Neural crest cell (in vitro differentiated cells): ENCODE measurements at places on chromosomes 13 and 19. TPM values are rescaled to one million over a fixed set of nuclear protein-coding genes. Genes with fewer than 3 reads are reported as not detected.

DNA sequence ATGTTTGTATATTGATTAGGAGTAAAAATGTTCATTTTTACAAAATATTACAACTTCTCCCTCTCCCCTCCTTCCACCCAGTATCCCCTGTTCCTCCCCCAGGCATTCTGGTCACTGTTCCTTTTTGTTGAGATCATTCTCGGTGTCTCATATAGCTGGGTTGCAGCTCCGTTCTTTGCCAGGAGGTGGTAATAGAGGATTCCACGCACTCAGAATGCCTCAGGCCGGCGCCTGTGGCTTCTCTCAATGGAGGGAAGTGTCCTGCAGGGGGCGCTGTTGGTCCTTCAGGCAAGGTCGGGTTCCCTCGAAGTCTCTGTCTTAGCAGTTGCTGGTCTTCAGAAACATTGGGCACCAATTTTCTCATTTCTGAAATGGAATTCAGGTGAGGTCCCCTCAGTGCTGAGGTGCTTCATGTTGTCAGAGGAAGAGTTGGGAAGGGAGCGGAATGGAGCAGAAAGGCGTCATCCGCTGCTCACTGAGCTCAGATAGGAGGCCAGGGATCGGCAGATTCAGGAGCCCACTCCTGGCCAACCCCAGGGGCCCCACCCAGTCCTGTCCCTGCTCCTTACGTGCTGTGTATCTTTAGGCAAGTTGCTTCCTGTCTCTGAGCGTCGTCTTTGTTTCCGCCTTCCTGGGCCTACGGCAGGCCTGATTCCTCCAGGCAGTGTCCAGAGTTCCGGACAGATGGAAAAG is 10.3 kb upstream of the GARIN5A start:
- peak; percentile 67 for DNase-seq

The ZNF69 gene
- total RNA-seq, result 32.1 and 33.9 TPM in 2 replicates

DNA sequence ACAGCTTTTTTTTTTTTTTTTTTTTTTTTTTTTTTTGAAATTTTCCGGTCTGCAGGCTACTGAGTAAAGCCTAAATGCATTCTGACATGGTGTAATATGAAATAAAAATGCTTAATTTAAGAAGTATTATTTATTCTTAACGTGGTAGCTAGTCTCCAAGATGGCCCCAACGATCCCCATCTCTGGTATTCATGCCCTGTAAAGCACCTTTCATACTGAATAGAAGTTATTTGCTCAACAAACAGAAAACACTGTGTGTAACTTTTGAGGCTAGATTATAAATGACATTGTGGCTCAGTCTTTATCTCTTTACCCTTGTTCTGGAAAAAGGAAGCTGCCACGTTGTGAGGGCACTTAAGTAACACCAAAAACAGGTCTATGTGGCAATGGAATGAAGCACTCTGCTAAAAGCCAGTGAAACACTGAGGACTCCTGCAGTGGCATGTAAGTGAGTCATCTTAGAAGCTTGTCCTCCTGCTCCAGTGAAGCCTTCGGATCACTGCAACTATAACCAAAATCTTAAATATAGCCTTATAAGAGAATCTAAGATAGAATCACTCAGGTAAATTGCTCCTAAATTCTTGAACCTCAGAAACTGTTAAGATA is 128.7 kb downstream of the UGGT2 start:
- DNase-seq, result no peak

- no peak for DNase-seq
These were observed 1.5 kb downstream of the SBNO2 start for GRCh38 chr19:1172353-1173158.

DNA sequence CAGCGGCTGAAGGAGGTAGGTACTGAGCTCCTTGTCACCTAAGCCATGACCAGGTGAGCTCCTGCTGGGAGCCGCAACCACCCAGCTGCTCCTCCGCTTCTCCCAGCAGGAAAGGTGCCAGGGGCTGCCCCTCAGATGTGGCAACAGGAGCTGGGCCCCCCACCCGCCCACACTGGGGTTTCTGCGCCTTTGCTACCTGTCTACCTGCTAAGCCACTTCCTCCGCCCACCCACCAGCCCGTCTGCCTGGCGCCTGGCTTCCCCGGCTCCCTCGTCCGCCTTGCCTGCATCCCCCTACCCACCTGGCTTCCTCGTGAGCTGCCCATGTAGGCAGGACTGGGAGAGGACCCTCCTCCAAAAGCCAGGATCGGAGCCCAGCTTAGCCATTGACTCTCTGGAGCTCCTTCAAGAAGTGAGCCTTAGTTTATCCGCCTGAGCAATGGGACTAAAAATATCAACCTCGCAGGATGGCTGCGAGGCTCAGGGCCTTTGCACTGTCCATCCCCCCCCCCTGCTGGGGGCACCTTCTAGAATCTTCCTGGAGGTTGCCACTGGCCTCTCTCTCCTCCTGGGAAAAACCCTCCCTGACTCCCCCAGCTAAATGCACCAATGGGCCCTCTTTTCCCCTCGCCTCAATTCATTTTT is 55.8 kb upstream of the KLF2 start:
- DNase-seq, result no peak

DNA sequence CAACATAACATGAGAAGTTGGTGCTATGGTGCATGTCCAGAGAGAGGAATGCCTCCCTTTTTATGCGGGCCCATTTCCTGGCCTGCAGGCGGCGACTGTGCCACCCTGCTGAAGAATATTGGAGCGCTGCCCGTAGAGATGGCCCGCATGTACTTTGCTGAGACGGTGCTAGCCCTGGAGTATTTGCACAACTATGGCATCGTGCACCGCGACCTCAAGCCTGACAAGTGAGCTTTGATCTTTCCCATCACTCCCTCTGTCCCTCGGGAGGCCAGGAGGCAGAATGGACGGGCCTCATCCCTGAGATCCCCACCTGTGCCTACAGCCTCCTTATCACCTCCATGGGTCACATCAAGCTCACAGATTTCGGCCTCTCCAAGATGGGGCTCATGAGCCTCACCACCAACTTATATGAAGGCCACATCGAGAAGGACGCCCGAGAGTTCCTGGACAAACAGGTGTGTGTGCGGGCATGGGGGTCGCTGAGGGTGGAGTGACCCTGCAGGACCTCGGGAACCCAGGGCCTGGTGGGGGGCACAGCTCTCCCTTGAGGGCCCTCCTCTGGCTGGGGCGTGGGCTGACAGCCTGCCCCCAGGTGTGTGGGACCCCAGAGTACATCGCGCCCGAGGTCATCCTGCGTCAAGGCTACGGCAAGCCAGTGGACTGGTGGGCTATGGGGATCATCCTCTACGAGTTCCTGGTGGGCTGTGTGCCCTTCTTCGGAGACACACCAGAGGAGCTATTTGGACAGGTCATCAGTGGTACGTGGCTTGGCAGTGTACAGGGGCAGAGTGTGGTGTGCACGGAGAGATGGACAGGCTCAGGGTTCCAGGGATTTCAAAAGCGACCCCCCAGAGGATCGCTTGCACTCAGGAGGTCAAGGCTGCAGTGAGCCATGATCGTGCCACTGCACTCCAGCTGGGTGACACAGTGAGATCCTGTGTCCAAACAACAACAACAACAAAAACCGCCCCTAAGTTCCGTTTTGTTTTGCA is 16.2 kb downstream of the DNASE2 start:
- no peak for DNase-seq

DNA sequence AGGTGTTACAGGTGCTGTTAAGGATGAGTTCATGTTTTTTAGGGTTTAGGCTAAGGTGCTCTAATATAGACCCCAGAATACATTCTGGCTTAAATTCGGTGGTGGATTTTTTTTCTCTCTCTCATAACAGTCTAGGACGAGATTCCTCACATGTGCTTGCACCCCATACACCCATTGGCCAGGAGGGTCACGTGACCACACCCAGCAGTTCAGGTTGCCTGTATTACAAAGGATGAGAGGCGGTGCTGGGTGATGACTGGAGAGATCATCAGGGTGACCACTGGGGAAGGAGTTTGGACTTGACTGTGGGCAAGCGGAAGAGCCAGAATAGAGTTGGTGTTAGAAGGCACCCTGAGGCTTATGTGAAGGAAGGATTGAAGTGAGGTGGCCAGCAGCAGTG is 27.7 kb downstream of the PPP2R1A start:
- DNase-seq, result no peak

GRCh38 chr13:27160657-27161295 is 10.8 kb downstream of the USP12 start:
- no peak for DNase-seq

DNA sequence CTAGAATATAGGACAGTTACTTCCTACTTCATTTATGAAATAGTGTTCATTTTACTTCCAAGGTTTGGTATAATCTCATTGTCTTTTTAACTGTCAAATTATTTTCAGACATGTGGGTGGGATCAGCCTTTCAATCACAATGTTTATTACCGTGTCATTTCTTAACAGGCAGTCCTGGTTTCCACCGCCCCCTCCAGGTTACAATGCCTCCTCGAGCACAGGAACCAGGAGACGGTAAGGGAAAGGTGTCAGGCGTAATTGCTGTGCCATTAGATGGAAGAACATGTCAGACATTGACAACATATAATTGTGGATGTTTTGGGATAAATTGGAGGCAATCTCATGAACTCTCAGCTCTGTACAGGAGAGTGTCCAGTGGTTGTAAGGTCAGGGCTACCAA is 36.5 kb downstream of the SCEL start:
- no peak for DNase-seq

The GPR12 gene
- 0.14 TPM in 2 replicates for total RNA-seq

The ERICH4 gene
- total RNA-seq, result not detected in 2 replicates

The ZNF816 gene
- total RNA-seq, result 12.0 and 13.8 TPM in 2 replicates

The LILRA1 gene
- total RNA-seq, result not detected in 2 replicates

The PSG2 gene
- not detected in 2 replicates for total RNA-seq

The CD320 gene
- 64.5 and 68.5 TPM in 2 replicates for total RNA-seq
